ENCODE measurements at places on chromosomes 3 and 15.

- no peak for DNase-seq
Observed at GRCh38 chr3:41716471-41716870, 245.4 kb downstream of the ULK4 start.

DNA sequence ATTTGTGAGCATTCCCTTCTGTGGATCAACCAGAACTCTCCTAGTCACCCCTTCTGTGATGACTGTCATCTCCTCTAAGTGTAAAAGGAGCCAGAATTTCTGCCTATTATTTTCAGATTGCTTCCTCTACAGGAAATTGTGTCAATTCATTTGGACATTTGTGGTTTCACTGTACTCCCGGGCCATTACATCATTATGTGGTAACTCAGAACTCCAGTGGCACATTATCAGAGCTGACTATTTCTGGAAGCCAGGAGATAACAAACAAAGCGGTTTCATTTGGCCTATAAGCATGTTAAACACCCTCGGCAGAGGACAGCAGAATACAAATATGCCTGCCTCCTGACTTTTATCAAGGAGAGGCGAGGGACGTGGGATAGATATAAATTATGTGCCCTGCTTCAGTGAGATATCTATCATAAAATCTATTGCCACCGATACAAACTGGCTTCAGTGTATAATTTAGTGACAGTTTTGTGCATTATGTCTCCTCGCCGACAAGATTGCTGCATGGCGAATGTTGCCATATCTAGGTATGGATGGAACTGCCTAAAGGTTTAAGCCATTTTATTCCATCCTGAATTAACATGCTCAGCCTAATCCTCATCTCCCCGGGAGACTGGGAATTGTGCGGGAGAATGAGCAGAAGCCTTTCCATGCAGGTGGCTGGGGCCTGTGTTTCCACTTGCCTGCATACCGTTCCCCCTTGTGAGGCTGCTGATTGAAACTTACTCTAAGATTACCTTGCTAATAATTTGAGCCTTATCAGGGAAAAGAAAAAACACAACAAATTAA lies 193.4 kb upstream of the SEMA6D start:
- no peak for DNase-seq

GRCh38 chr3:10189557-10190354 lies 25.0 kb downstream of the IRAK2 start:
- peak; percentile 85 for DNase-seq

- DNase-seq = no peak
Observed at GRCh38 chr3:161175506-161175905, 45.6 kb upstream of the NMD3 start.

GRCh38 chr15:27970661-27971392 lies 128.3 kb downstream of the OCA2 start:
- no peak for DNase-seq

GRCh38 chr3:171204942-171205341 lies 178.4 kb upstream of the SLC2A2 start:
- DNase-seq = no peak

- DNase-seq = no peak
Observed at GRCh38 chr15:74010929-74011540, 16.5 kb downstream of the PML start.

DNA sequence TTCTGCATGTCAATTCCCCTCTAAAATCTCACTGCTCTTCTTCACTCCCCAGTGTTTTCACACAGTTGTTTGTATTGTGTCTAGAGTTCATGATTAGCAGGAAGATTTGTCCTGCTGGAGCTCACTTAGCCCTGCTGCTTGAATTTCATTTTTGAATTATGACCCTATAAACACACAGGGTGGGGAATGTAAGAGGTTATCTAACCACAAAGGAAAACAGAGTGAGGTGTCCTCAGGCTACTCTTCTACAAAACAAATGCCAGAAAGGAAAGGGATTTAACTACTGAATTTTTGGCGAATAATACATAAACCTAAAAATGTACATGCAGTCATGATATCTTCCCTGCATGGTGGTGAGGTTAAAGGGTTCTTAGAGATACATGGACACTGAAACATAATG lies 215.1 kb upstream of the CNTN4 start:
- DNase-seq = no peak

DNA sequence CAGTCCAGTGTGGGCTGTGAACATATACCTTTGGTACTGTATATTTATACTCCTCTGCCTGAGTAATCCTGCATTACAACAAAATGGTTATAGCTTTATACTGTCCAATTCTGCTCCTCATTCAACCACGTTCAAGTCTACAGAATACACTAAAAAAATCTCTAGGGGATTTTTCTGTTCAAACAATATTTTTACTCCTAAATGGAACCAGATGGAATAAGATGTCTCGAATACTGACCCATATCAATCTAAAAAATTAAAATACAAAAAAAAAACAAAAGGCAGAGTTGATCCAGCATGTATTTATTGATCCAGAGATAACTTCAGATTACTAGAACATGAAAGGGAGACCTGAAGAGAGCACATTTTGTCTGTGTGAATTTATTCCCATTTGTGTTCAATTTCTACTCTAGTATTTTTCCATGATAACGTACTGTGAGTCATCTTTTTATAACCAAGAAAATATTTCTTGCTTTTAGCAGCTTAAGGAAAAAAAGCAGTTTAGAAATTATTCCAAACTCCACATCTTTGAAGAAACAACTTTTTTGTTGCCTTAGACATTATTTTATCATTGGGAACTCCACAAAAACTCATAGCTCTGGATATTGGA lies 910.7 kb downstream of the TBL1XR1 start:
- no peak for DNase-seq

DNA sequence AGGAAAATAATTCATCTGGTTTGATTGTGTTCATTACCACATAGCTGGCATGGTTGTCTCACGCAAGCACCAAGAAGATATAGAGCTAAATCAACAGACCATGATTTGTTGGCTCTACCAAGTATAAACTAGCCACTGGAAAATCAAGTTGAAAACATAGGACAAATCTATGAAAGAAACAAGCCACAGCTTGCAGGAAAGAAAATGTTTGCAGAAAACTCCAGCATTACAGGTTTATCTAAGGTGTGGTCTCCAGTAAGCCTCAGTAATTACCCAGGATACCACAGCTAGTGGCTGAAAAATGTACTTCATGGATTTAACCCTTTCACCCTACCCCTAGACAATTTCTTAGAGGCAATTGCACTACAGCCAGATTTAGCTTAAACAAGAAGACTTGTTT lies 340.6 kb downstream of the SOX2 start:
- DNase-seq = no peak

GRCh38 chr3:107458871-107459270 lies 63.9 kb upstream of the BBX start:
- DNase-seq = no peak

DNA sequence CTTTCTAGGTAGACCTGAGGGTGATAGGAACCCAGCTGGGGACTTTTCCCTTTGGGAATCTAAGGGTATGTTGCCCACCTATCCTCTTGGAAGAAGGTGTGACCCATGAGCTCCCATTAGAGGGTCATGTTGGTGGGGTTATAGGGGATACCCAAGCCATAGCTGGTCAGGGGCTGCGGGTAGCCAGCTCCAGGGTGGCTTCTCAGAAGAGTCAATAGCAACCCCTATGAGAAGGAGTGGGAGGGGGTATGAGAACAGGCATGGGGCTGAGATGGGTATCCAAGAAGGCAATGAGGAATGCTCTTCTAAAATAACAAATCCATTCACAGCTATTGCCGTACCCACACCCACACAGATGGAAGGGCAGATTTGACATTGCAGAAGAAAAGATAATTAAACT lies 217.8 kb downstream of the UACA start:
- no peak for DNase-seq

DNA sequence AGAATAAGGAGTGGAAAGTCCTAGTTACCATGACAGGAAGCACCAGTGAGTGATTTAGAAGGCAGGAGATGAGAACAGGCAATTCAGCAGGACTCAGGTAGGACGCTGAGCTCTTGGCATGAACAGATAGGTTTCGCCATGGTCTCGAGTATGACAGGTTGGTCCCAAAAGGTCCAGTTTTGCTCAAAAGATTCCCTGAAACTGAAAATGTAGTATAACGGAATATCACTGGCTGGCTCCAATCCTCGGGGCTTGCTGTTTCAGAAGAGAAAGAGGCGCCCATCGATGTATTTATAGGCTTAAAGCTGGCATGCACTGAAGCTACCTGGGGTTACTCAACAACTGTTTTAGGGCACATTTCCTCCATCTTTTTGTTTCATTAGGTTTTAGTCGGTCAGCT lies 59.2 kb downstream of the SRGAP3 start:
- no peak for DNase-seq

DNA sequence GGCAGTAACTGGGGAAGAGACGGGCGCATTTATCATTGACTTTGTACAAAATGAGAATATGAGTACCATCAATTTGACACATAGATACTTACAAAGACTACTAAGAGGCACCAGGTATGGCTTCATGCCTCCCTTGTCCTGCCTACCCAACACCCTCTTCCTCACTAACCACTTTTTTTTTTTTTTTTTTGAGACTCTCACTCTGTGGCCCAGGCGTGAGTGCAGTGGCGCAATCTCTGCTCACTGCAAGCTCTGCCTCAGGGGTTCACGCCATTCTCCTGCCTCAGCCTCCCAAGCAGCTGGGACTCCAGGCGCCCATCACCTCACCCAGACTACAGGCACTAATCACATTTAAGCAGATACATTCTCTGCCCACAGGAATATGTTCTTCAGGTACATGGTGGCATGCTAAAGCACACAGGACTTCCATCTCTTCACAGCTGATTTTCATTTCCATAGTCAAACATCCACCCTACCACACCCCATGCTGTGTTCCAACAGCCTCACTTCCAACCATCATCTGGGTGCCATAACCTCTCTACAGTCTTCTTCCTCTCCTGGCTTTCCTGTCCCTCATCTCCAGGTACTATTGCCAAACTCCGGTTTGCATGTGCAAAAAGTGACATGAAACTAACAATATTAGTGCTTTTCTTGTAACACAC lies 41.7 kb downstream of the RAB27A start:
- DNase-seq = no peak

- DNase-seq = no peak
Observed at GRCh38 chr3:32435911-32436815, 44.5 kb downstream of the CMTM7 start.

- no peak for DNase-seq
Observed at GRCh38 chr15:72916897-72917296, 133.3 kb upstream of the ADPGK start.

DNA sequence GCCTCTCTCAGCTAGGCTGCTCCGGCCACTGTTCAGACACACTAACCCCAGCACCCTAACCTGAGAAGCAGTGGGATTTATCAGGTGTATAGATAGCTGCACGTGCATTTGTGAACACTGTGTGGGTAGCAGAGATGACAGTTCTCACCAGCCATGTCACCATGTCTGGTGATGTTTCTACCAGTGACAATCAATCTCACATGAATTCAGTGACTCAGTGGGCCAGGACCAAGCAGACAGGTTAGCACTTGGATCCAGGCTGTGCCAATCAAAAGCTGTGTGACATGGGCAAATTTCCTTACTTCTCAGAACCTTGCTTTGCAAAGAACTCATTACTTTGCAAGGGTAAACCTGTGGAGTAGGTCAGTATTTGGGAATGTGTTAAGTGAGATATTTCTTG lies 65.3 kb upstream of the GATM start:
- DNase-seq = no peak

- DNase-seq = peak; percentile 47
Observed at GRCh38 chr3:24494618-24495325, at the start of gene THRB. Gene THRB, minus strand, starts transcription at chr3:24494850.

DNA sequence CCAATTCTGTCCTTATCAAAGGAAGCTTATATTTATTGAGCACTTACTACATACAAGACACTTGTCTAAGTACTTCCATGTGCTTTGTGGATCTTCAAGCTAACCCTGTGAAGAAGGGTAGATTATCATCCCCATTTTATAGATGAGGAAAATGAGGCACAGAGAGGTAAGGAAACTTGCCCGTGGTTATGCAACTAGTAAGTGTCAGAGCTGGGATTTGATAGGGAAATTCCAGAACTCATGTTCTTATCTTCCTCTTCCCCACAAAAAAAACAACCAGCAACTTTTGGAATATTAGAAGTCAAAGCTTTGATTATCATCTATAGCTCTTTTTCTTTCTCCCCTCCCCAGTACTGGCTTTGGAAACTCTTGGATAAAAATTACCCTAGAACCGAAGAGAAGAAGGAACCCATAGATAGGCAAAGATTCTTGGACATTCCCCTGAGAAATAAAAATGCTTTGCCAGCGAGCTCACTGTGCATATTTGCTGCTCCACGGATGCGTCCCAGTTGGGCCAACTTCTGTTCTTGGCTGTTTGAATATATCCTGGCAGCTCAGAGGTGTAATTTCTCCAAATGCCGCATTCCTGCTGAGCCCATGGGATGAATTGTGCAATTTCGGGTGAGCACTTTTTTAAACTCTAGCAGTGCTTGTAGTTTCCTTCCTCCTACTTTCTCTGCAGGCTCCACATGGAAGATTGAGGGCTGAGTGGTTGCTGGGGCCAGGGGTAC lies 591.5 kb upstream of the CFAP20DC start:
- DNase-seq = no peak

DNA sequence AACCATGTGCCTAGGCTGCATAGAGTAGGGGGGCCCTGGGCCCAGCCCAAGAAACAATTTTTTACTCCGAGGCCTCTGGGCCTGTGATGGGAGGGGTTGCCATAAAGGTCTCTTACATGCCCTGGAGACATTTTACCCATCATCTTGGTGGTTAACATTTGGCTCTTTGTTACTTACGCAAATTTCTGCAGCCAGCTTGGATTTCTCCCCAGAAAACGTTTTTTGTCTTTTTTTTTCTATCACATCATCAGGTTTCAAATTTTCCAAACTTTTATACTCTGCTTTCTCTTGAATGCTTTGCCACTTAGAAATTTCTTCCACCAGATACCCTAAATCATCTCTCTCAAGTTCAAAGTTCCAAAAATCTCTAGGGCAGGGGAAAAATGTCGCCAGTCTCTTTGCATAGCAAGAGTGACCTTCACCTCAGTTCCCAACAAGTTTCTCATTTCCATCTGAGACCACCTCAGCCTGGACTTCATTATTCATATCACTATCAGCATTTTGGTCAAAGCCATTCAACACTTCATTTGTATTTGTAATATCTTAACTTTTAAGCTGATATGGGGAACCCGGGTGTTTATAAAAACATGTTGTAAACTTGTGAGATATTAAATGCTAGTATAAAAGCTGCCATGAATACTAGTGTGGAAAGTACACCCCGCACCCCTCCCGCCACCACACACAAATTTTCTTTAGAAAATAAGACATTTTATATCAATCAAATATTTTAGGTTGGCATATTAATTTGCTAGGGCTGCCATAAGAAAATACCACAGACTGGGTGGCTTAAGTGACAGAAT lies 56.0 kb upstream of the PLSCR4 start:
- DNase-seq = no peak
